ENCODE measurements at places on chromosomes 5 and 9.
A peak's percentile ranks its signal among the peaks of the same experiment; 100 is the strongest.

DNA sequence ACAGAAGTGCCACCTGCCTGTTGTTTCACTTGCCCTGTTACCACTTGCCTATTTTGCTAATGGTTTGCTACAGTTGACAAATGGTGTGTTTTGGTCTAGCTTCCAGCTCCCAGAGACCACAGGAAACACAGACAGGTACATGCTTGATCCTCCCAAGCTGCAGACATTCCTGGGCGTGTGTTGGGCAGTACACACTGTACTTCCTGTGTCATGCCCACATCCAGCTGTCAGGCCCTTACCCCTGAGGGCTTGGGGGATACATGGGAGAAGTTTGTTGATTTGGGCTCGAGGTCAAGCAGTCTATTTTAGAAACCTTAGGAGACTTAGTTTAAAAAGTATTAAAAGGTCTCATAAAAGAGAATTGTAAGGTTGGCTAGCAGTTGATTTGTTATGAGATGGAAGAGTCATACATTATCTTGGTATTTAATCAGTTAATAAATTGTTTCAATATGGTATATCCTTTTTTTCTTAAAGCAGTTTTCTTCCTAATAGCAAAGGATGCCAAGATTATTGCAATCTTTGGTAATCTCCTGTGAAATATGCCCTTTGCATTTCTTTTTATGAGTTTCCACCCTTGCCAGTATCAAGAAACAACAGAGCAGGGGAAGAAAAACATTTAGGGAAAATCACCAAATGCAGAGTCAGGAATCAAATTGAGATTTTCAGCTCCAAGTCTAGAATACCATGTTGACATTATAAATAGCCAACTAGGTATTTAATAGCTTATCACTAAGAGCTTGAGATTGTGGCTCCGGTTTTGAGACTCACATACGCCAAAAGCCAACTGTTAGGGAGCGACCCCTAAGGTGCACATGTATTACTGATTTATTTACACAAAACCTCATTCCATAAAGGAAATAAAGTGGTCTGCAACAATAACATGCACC lies 52.3 kb upstream of the CD180 start:
- no peak for DNase-seq

DNA sequence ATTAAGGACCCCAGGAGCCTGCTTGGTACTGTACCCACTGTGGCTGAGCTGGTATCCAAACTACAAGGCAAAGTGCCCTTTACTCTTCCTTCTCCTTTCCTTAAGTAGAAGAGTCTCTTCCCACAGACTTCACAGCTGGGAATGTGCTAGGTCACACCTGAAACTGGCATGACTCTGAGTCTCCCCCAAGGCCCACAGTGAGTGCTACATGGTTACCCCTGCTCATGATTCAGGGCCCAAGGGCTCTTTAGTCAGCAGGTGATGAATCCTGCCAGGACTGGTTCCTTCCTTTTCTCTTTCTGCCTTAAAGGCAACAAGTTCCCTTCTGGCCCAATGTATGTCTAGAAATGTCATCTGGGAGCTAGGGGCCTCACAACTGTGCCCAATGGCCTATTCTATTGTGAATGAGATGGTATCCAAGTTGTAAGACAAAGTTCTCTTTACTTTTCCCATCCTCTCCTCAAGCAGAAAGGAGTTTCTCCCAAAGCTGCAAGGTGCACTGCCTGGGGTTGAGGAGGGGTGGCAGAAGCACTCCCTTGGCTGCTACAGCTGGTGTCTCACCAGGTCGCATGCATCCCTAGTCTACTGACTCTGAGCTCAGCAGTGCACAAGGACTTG lies 134.4 kb downstream of the TMEM38B start:
- no peak for DNase-seq

- DNase-seq: peak; percentile 22
Measured at GRCh38 chr9:22079873-22080341, 70.8 kb upstream of the CDKN2B start.

GRCh38 chr9:95522871-95523370 lies 6.2 kb upstream of the PTCH1 start:
- DNase-seq: no peak

DNA sequence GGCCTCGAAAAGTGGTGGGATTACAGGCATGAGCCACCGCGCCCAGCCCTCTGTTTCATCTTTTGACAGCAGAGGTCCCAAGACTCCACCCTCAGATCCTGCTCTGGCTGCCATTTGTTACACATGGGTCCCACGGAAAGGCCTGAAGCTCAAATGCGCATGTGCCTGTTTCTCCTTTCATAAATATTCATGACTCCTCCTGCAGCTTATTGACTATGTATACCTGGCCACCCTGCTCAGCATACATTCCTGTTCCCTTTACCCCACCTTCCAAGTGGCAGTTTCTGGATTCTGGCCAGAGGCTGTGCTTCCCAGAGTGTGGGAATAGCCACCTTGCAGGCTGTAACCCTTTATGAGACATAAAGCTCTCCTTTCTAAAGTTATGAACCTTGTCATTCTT lies 46.5 kb downstream of the AUH start:
- DNase-seq: no peak

GRCh38 chr5:5364932-5365331 lies 57.5 kb upstream of the ICE1 start:
- no peak for DNase-seq

- no peak for DNase-seq
Measured at GRCh38 chr9:85899388-85899787, 41.6 kb upstream of the NAA35 start.

GRCh38 chr5:180049185-180049548 lies 22.4 kb downstream of the RNF130 start:
- DNase-seq: no peak

- DNase-seq: no peak
Measured at GRCh38 chr9:7608261-7608660, 191.3 kb downstream of the DMAC1 start.

DNA sequence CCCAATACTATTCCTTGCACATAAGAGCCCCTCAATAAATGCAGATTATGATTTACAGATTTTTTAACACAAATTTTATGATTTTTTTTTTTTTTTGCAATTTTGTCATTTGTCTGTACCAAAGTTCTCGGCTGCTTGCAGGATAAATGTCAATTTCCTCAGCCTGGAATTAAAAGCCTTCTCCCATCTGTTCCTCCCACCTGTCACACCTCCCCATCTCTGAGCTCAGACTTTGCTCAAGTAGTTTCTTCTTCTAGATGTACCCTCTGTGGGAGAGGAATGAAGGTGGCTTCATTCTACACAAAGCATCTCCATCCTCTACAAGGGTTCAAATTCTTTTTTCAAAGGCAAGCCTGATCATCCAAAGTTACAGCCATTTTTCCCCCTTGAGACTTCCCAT lies 153.7 kb upstream of the GRAMD2B start:
- no peak for DNase-seq

DNA sequence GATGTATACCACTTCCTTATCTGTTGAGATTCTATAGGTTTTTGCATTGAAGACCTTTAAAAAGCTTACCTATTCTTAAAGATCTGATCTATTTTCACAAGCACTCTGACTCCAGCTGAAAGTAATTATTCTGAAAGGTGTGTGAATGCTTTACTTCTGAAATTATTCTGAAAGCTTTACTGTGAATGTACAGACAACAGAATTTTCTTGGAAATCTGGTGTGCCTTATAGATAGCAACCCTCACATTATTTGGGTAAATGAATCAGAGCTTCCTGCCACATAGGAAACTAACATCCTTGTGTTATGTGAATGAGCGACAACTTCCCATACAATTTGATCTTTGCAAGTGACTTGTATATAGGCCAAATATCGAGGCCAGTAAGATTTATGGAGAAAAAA lies 6.5 kb downstream of the CDO1 start:
- no peak for DNase-seq

GRCh38 chr9:133979921-133980863 lies 11.9 kb downstream of the VAV2 start:
- no peak for DNase-seq

DNA sequence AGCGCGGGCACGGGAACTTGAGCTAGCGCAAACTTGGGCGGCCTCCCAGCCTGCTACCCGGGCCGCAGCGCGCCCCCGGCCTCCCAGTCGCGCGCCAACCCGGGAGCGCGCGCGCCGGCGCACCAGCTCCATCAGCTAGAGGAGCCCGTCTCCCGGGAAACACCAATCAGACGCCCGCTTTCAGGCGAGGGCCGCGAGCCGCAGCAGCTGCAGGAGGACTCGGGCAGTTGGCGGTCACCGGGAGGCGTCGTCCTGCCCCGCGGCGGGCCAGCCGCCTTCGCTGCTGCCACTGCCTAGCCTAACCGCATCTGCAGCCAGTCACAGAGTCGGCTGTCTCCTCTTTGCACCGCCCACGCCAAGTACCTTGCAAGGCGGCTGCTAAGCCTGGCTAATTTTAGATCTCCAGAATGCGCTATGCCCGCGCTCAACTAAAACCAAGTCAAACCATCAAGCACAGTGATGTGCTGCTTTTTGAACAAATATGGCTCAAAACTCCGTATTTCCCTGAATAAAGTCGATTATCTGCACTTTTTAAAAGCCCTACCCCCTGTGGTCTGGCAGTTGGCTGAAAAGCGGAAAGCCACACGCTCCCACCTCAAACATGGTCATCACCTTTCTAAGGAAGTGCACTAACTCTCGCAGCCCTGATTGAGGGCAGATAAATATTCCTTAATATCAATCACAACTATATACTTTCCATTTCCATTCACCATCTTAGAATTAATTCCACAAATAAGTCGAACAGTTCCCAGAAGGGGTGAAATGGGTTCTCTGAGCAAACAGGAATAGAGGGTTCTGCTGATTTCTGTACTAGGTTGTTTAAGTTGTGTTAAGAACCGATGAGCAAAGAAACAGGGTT lies 221.8 kb downstream of the MEF2C start:
- DNase-seq: no peak

GRCh38 chr9:83599071-83599470 lies 23.9 kb upstream of the IDNK start:
- no peak for DNase-seq

DNA sequence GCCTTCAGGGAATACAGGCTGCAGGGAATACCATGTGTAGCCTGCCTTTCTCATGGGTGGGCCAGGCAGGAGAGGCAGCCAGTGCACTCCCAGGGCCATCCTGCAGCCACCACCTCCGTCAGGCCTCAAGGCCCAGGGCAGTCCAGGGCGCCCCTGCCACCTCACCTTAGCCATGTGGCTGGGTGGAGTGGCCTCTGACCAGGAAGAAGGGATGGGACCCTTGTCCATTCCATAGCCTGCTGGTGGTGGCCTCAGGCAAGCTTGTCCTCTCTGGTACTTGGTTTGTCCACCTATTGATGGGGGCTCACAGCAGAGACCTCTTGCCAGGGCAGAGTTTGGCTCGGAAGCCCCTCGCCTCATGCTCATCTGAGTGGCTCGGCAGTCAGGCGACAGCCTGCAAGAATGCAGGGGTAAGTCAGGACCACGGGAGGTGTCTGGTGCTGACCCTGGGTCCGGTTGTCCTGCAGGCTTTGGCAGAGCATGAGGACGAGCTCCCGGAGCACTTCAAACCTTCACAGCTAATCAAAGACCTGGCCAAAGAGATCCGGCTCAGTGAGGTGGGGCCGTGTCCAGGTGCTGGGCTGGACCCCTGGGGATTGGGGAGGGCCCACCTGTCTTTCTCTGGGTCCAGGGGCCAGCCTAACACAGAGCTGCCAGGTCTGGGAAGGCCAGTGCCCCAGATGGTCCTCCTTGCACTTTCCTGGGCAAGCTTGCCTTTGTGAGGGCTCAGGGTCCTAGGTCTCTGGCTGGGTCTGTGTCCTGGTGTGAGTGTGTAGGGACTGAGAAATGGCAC lies 82.9 kb downstream of the PHF2 start:
- no peak for DNase-seq

DNA sequence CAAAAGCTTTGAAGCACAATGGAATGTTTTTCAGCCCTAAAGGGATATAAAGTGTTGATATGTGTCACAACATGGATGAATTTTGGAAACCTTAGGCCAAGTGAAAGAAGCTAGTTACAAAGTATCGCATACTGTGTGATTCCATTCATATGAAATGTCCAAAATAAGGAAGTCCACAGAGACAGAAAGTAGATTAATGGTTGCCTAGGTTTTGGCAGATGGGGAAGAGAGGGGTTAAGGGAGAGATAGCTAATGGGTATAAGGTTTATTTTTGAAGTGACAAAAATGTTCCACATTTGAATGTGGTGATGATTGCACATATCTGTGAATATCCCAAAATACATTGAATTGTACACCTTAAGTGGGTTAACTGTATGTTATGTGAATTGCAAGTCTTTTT lies 57.5 kb upstream of the MCCC2 start:
- no peak for DNase-seq

DNA sequence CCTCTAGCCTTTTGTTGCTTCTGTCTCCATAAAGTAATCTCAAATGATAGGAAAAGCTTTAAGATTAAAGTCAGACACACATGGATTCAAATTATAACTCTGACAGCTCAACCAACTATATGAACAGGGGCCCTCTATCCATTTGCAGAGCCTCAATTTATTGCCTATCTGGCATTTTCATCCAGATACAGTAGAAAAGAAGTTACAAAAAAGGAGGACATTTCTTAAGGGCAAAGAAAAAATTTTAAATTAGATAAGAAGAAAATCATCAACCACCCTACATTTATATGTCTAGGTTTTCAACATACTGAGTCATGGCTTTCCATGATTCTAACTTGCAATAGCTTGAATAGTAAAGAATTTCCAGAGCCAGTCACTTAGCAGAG lies 567.2 kb downstream of the CAAP1 start:
- no peak for DNase-seq

DNA sequence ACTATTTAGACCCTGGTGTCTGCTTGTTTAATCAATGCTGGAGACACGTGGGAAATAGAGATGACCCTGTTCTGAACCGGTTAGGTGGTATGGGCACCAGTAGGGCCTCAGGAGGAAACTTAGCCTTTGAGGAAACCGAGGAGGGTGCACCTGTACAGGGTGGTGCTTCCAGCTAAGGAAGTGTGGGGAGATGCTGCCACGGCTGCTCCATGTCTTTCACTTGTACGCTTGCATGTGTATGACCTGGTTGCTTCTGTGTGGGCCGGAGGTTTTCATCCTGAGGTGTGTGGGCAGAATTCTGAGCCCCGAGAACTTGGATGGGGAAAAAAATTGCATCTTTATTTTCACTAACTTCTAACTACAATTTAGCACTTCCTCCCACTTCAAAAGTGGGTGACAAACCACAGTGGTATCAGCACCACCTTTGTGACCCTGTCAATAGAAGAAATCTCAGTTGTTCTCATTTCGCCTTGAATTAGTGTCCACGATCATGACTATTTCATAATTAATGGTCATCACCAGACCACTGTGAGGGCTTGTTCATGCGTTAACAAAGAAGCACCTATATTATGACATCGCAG lies 99.8 kb upstream of the SPATA31C2 start:
- DNase-seq: no peak

DNA sequence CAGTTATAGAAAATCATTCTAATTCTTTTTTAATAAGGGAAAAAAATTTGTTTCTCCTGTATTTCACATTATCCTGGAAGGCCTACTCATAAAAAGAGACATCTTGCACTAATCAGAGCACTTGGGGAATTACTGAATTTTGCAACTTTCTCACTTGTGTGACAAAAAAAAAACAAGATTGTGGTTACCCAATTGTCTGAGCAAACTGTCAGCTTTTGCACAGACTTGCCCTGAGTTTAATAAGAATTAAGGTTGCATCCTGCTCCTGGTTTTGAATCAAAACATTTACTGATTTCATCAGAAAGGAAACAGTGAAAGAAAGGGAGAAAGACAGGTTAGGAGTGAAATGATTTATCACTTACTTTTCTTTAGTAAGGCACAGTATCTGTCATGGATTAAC lies 10.6 kb upstream of the SH3RF2 start:
- DNase-seq: no peak
